ENCODE measurements at places on chromosomes 5 and 9.

DNA sequence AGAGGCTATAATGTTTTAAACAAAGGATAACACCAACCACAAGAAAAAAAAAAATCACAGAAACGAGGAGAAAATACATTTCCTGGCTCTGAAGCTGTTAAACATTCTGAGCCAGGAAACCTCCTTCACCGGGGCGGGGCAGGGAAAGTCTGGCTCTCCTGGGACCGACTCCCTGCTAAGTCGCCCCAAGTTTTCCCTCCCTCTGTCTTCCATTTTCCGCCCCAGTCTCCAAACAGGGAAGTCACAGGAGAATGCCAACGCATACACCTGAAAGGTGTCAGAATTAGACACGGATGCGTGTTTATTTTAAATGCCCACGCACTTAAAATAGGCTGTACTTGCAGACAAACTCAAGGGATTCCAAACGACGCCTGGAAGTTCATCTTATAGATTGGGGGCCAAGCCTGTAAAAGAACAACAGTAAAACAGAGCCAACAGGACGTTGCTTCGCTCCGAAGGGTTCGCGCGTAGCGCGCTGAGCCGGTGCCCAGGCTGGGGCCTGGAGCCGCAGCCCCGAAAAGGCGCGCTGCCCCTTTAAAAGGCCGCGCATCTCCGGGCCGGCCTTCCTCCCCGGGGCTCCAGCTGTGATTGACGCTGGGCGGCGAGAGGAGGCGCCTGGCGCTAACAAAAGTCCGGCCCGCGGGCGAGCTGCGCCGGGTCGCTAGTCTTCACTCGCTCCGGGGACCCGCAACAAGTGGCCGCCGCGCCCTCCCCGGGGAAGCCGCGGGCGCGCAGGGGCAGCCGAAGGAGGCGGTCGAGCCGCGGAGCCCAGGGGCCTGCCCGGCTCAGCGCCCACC is at the start of gene FBXL7:
Gene FBXL7, plus strand, starts transcription at position 653 of the 797 bp plus-strand sequence.
- no peak for DNase-seq

DNA sequence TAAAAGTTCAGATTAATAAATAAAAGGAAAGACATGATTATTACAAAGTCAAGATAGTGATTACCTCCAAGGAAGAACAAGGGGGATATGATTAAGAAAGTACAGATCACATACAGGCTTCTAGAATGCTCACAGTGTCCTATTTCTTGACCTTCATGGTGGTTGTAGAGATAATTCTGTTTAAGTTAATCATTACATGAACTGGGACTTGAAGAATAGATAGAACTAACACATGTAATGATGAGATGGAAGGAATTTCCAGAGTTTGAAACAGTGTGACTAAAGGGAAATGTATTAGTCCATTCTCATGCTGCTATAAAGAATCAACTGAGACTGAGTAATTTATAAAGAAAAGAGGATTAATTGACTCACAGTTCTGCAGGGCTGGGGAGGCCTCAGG is 72.7 kb downstream of the LURAP1L start:
- DNase-seq: no peak

- DNase-seq: no peak
These were observed 561.1 kb downstream of the NR2F1-AS1 start for GRCh38 chr5:93019896-93020295.

DNA sequence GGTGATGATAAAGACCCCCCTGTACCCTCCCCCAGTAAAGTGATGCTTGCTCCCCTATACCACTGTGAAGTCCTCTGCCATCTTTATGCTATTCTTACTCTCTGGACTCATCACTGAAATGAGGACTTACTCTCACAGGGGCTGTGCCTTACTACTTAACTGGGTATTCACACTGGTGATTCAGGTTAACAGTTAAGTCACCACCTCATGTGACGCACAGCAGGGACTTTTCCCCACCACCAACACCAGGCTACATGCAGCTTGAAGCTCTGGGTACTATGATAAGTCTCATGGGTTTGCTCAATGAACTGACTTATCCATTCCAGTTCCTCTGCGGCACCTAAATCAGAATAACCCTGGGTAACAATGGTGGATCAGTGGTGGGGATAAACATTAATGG is 163.7 kb downstream of the ELAVL2 start:
- no peak for DNase-seq
